ENCODE measurements at places on chromosomes 1 and 21.

GRCh38 chr1:157382351-157382750 lies 170.0 kb downstream of the FCRL5 start:
- no peaks in the 10 kb centered on the region for H3K4me1 ChIP-seq
- DNase-seq = no peak
- peaks cover 21% of the 10 kb centered on the region for H3K27me3 ChIP-seq
- H3K36me3 ChIP-seq = no peaks in the 10 kb centered on the region

- no peak overlapping the region for H3K27ac ChIP-seq
- peaks cover 17% of the 10 kb centered on the region for H3K27me3 ChIP-seq
- H3K4me3 ChIP-seq = no peak overlapping the region
- peaks cover 2% of the 10 kb centered on the region for H3K4me1 ChIP-seq
- H3K36me3 ChIP-seq = no peaks in the 10 kb centered on the region
Measured at GRCh38 chr21:21003701-21004100, 5.5 kb downstream of the NCAM2 start.

DNA sequence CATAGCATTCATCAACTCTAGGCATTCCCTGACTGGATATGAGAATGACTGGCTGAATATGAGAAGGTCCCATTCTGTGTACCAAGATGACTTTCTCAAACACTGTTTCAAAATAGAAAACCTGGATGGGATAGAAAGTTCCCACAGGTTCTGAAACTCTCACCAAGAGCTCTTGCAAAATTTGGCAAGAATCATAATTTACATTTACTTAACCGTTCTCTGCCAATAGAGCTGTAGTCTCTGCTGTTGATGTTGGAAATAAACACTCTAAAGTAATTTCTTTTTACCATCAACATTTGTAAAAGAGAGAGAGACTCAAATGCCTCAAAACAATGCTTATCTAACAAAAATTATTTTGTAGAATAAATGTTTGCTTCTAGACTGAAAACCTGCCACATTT lies 221.1 kb downstream of the LMO4 start:
- H3K27me3 ChIP-seq = peaks cover 3% of the 10 kb centered on the region
- H3K36me3 ChIP-seq = no peaks in the 10 kb centered on the region
- no peak overlapping the region for H3K27ac ChIP-seq
- no peak overlapping the region for H3K4me3 ChIP-seq
- DNase-seq = no peak

DNA sequence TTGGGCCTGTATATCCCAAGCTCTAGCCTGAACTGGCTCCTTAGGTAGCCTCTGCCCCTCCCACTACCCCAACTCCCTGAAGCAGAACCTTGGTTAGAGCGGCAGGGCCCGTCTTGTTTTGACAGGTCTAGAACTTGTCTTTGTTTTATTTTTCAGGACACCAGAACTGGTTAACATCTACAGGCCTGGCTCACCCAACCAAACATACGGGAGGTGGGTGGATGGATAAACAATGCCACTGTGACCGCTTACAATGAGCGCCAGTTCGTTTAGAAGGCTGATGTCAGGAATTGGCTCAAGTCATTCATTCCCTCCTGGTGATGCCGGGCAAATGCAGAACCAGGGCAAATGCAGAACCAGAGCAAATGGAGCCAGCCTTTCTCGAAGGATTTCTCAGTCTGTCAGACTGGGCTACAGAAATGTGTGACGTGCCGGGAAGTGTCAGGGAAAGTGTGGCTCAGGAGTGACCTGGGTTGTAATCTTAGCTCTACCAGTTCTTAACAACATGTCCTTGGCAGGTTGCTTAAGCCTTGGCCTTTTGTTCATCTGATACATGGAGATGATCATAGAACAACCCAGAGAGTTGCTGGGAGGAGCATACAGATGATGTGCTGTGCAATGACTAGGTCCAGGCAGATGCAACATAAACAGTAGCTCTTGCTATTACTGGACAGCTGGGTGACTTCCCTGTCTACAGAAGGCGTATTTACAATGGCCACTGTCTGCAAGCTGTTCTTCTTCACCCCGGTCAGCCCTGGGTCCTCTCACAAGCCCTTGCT lies 30.5 kb upstream of the BTG2 start:
- H3K27me3 ChIP-seq = no peaks in the 10 kb centered on the region
- peaks cover 70% of the 10 kb centered on the region for H3K4me1 ChIP-seq
- H3K27ac ChIP-seq = peak overlapping the region; percentile 79
- peaks cover 3% of the 10 kb centered on the region for H3K36me3 ChIP-seq
- H3K4me3 ChIP-seq = peak overlapping the region; percentile 72
- DNase-seq = no peak

GRCh38 chr1:22137004-22137720 lies 5.7 kb downstream of the WNT4 start:
- H3K4me1 ChIP-seq = no peaks in the 10 kb centered on the region
- no peaks in the 10 kb centered on the region for H3K36me3 ChIP-seq
- H3K4me3 ChIP-seq = no peak overlapping the region
- H3K27ac ChIP-seq = no peak overlapping the region

DNA sequence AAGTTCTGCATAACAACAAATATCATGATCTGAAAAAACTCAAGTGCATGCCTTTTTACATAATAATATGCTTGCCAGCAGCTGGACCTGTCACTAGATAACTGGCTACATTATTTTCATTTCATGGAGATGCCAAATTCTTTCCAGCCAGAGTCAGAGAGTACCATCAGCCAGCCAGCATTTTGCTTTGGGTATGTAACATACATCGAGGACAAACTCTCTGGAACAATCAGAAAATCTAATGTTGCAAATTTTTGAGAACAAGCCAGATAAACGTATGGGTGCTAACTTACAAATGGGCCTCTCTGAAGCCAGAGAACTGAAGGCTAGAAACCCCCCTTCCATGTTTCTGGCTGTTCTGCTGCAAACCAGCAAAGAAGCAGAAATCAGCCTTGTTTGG lies 76.3 kb upstream of the BACE2 start:
- no peak overlapping the region for H3K4me3 ChIP-seq
- no peaks in the 10 kb centered on the region for H3K4me1 ChIP-seq
- no peaks in the 10 kb centered on the region for H3K27me3 ChIP-seq

GRCh38 chr21:17359781-17360180 lies 153.1 kb upstream of the CXADR start:
- H3K27me3 ChIP-seq = no peaks in the 10 kb centered on the region
- H3K27ac ChIP-seq = no peak overlapping the region
- DNase-seq = no peak
- no peak overlapping the region for H3K4me3 ChIP-seq
- no peaks in the 10 kb centered on the region for H3K36me3 ChIP-seq
- H3K4me1 ChIP-seq = no peaks in the 10 kb centered on the region

DNA sequence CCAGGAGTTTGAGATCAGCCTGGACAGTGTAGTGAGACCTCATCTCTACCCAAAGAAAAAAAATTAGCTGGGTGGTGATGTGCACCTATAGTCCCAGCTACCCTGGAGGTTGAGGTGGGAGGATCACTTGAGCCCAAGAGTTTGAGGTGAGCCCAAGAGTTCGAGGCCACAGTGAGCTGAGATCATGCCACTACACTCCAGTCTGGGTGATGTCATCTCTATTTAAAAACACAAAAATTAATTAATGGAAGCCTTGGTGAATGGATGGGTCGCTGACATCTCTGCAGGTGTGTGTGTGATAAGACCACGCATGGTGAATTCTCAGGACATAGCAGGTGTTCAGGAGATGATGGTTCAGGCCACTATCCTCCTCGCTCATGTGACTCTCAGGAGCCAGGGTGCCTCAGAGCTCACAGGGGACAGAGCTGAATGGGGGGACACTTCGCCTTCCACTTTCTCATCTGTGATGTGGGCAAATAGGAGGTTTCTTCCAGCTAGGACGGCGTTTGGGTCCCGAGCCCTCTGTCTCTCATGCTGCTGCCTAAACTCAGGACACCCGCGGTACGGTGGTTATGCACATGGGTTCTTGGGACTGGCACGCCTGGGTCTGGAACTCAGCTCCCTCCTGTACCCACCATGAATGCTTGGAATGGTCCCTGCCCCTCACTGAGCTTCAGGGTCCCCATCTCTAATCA lies 113.4 kb upstream of the ZBTB40 start:
- no peak for DNase-seq
- H3K4me3 ChIP-seq = no peak overlapping the region
- H3K36me3 ChIP-seq = no peaks in the 10 kb centered on the region
- peaks cover 4% of the 10 kb centered on the region for H3K4me1 ChIP-seq

GRCh38 chr1:87428883-87429282 lies 100.2 kb downstream of the LMO4 start:
- H3K27ac ChIP-seq = no peak overlapping the region
- peaks cover 19% of the 10 kb centered on the region for H3K27me3 ChIP-seq
- no peak for DNase-seq
- H3K4me3 ChIP-seq = no peak overlapping the region

DNA sequence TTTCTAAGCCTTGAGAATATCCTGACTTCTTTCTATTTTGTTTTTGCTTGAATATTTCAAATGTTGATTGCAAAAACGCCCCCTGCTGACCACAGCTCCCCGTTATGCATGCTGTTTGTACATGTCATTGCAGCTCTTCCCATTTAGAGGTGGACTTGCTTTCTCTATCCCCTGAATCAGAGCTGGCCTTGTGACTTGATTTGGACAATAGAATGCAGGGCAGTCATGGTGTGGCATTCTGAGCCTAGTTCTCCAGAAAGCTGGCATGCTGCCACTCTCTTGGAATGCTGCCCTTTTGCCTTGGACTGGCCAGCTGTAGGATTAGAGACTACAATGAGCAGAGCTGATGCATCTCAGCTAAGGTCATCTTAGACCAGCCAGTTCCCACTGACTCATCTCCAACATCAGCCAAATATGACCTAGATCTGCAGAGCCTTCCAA lies 1561.5 kb downstream of the MRPL39 start:
- no peaks in the 10 kb centered on the region for H3K27me3 ChIP-seq
- no peak overlapping the region for H3K27ac ChIP-seq
- H3K4me1 ChIP-seq = no peaks in the 10 kb centered on the region
- no peaks in the 10 kb centered on the region for H3K36me3 ChIP-seq
- no peak for DNase-seq

- peaks cover 46% of the 10 kb centered on the region for H3K27me3 ChIP-seq
- no peak overlapping the region for H3K4me3 ChIP-seq
- no peaks in the 10 kb centered on the region for H3K36me3 ChIP-seq
Measured at GRCh38 chr21:33031152-33031911, 5.6 kb downstream of the OLIG2 start.
